ENCODE measurements at places on chromosomes 2 and 18. TPM values are rescaled to one million over a fixed set of nuclear protein-coding genes. Genes with fewer than 3 reads are reported as not detected.

Gene KCNG3
- total RNA-seq = 0.16 TPM

Gene INHA
- 1.7 TPM for total RNA-seq

Gene HOXD8
- not detected for total RNA-seq

DNA sequence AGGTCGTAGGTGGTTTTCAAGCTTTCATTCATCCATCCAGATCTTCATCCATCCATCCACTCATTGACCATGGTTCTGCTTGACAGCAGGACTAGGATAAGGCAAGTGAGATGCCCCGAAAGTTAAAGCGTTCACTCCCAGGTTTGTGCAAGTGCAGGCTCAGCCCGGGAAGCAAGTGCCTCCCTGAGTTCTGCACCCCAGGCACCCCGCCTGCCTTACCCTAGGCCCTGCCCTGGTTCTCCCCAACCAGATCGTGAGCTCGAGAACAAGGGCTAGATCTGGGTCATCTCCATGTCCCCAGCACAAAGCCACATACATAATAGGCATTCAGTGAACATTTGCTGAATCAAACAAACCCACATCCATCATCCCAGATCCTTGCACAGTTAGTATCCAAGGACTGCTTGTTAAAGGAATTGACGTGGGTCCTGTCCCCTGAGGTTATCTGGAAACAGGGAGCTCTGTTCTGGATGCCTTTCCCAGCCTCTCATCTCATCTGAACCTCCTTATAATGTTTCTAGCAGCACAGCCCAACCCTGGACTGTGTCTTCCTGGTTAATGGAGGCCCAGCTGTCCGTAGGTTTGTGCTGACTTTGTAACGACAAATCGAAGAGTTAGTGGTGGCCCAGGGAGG lies 116.1 kb upstream of the GPC1 start:
- DNase-seq = no peak
